ENCODE measurements at places on chromosomes 11 and 22.

GRCh38 chr11:58957922-58958321, 18.6 kb downstream of the GLYATL1 start:
- DNase-seq, result no peak

- DNase-seq, result no peak
Measured at GRCh38 chr22:49957826-49958365, 2.7 kb upstream of the PIM3 start.

- DNase-seq, result no peak
Measured at GRCh38 chr22:48070760-48071159, 1308.3 kb downstream of the TBC1D22A start.

DNA sequence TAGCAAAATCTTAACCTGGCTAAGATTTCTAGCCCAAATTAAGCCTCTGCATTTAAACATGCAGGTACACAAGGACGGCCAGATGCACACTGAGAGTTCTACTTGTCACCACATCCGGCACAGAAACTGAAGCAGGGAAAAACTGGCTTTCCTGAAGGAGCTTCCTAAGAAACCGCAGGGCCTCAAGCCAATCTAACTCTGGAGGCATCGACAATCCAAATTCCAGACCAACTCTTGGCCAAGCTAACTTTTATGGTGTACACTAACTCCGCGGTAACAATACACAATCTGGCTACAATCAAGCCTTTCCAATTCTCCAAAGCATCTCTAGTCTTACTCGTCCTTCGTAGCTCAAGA, 1.2 kb downstream of the MSANTD2 start:
- peak; percentile 58 for DNase-seq

GRCh38 chr11:44199816-44200215, 104.3 kb downstream of the EXT2 start:
- DNase-seq, result no peak

- DNase-seq, result no peak
Measured at GRCh38 chr11:61126256-61126655, 24.0 kb downstream of the CD5 start.

GRCh38 chr11:8907116-8907515, 3.9 kb upstream of the AKIP1 start:
- DNase-seq, result no peak

- DNase-seq, result no peak
Measured at GRCh38 chr11:130582981-130583380, 134.5 kb downstream of the ADAMTS15 start.

DNA sequence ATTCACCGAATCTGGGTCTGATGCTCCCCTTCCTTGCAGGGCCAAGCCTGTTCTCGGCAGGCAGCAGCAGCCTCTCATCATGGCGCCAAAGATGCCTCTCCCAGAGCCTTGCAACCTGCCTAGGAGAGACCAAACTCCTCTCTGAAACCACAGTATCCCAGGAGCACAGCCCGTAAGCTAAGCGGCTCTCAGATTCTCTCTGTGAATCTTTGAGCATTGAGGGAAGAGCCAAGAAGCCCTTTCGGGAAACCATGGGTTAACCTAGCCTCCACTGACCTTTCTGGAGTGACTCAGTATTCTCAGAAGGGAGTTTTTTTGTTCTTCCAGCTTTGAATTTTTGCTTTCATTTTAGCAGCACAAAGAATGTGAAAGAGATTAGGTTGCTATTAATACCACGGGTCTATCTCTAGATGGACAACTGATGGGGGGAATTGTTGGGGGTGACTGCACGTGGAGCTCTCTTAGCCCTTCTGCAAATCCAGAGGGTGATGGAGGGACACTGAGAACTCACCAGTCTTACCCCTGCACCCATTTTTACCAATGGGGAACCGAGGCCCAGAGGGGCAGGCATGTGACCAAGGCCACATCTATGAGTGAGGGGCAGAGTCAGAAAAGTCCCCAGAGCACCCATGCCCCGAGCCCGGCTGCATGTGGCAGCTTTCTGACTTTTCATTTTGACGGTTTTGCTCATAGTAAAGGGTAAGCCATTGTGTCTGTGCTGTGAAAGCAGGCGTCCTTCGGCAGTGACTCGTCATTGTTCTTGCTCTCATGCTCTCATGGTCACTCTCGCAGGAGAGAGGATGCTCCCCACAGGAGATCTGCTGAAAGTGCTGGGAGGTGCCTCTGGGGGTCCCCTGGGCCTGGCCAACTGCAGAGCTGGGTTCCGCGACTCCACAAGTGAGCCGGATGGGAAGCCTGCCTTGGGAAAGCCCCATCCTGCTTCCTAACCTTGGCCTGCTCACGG, 36.0 kb downstream of the IRAG1 start:
- no peak for DNase-seq

DNA sequence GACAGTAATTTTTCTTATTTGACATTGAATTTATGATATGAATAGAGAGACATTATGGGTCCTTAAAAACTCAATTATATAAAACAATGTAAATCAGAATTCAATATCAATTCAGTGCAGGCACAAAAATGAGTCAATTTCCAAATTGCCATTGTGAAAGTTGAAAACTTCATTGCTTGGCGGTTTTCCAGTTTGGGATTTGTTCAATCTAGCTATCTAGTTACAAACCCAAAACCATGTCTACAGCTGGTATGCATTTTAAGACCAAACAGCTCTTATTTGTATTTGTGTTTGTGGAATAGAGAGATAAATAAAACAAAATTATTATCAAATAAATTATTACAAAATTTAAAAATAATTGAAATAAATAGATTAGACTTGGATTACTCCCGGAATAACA, 1206.6 kb upstream of the RAG2 start:
- no peak for DNase-seq

GRCh38 chr11:83674102-83674896, 388.1 kb upstream of the CCDC90B start:
- no peak for DNase-seq

DNA sequence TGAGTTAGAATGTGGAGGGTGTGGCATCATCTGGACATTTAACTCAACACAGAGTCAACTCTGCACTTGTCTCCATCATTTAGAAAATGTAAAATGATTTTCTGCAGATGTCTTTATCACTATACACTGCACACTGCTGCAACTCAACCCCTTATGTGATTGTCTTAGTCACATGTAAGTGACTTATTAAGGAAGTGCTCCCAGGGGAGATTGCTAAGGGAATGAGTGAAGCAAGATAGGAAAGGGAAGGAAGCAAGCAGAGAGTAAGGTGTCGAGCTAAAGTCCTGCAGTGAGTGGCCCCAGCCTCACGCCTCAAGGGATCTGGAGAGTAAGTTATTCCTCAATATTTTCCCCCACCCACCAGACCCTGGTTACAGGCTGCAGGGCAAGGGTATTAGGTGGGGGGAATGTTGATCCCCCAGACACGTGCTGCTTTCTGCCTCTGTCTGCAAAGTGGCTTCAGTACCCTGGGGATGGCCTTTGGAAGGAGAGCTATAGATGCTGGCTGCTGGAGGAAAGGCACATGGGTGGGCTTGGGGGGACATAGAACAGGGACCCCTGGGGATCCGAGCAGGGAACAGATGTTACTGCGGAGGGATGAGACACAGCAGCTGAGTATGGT, 7.2 kb upstream of the CBX6 start:
- DNase-seq, result no peak

GRCh38 chr11:78656327-78656726, 81.7 kb upstream of the NARS2 start:
- no peak for DNase-seq

DNA sequence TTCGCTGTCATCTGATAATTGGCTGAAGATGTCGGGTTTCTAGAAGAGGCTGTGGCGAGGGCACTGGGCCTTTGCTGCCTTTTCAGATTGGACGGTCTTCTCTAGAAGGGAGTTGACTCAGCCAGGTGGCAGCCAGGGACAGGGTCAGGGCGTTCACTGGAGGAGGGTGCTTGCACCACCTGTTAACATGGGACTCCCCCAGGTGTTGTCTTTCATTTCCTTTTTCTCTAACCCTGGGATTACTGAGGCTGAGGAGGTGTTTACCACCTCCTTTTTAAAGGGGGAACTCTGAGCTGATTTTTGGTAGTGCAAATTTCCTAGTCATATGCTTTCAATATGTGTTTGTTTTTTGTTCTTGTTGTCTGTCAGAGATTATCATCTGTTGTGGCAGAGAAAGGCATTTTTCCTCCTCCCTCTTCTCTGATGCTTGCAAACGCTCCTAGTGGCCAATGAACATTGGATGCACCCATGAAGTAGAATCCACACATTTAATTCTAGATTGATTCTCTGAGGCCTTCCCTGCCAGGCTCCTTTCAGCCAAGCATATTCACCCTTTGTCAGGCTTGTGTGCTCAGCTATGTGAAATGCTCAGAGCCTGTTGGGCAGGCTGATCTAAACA, 54.1 kb downstream of the LDLRAD3 start:
- no peak for DNase-seq

GRCh38 chr11:17923217-17923616, 89.6 kb downstream of the SERGEF start:
- no peak for DNase-seq

GRCh38 chr11:4030197-4030596, 64.4 kb upstream of the RRM1 start:
- DNase-seq, result no peak

DNA sequence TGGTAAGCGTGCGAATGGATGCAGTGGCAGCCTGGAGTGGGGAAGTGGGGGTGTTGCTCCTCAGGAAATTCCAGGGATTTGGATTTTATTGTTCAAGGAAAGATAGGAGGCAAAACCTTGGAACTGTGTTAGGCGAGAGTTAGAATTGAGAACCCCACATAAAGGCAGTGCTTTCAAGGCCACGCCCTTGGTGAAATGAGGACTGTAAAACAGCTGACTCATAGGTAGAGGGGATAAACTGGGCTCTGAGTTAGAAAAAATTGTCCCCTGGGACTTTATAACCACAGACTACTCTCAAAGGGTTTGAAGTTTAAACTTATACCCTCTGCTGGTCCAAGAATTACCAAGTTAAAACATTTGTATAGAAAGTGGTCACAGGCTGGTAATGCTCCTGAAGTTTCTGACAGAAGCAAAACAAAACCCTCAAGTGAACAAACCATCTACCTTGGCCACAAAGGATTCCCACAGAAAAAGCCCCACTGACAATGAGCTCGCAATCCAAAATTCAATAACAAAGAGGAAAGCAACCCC, 250.3 kb upstream of the TBCEL start:
- DNase-seq, result peak; percentile 7

Measured in GM04504 (cell line).